Stimulated activated CD8-positive, alpha-beta memory T cell treated with anti-CD3 and anti-CD28 coated beads, Interleukin-2, amount 100 ng/mL, for 1 hour (primary cell): ENCODE measurements at places on chromosomes 13 and 19.

- no peak for DNase-seq
These were observed 107.8 kb upstream of the TNFSF11 start for GRCh38 chr13:42466123-42466522.

DNA sequence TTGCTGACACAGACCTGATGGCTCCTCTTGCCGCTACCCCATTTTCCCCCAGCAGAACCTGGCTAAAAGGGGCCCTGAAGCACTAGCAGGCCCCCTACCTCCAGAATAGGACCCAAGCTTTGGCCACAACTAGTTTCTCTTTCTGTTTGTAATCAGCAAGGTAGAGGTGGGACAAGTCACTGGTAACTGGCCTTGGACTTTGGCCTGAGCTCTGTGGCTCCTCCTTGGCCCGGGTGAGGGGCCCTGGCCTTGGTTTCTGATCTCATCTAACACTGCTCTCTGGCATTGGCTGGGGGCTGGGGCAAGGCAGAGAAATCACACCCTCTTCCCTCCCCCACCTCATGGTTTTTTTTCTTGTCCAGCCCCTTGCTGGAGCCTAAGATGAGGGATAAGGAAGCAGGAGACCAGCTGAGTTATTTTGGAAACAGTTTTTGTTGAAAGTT lies 2.1 kb downstream of the CALM3 start:
- DNase-seq: no peak

- DNase-seq: no peak
These were observed 133.4 kb downstream of the NUFIP1 start for GRCh38 chr13:44855860-44856259.

DNA sequence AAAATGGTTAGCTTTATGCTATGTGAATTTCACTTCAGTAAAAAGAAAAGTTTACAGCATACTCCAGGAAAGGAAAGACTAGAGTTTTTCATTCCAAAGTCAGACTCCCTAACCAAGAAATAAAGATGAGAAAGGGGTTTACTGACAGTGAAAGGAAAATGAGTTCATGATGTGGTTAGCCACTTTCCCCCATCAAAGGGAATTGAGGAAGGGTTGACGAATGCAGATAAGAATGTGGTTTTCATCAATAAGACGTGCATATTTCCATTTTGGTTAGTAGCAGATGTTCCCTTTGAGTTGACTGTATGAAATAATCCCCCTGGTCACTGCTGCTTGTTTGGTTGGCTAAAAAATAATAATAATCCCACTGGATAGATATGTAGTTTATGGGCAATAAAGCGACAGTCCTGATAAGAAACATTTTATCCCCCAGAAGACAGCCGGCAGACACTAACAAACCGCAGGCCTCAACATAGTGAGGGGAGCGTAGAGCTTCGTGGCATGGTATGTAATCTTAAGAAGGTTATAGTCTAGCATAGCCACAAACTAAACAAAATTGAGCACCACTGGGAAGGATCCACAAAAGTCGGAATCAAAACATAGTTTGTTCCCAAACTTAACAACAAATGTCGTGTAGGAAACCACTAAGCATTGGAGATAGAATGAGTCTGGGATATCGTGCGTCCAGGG lies 114.8 kb downstream of the COL4A2 start:
- no peak for DNase-seq

DNA sequence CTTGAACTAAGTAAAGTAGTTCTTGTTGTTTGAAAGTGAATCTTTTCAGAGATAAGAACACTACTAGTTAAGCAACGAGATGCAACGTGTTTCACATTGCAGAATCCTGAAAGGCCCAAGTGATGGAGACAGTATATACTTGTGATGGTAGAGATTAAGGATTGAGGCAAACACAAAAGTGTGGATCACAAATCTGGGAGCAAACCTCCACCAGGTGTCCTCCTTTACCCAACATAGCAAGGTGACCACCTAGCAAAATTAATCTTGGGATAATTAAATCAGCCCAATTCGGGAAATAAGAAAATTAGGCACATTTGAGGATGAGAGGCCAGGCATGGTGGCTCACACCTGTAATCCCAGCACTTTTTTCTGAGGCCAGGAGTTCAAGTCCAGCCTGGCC lies 563.9 kb downstream of the DACH1 start:
- DNase-seq: no peak
